ENCODE measurements at places on chromosomes 2 and 18.

DNA sequence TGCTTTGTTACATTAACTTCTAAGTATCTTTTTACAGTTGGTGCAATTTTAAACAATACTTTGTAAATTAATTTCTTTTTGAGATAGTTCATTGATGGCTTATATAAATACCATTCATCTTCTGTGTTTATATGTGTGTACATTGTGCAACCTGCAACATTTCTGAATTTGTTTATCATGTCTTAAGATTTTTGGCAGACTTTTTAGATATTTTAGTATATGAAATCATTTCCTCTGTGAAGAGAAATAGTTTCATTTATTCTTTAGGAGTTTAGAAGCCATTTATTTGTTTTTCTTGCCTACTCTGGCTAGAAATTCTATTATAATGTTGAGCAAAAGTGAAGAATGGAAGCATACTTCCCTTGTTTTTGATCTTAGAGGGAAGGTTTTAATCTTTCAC is 337.8 kb upstream of the DSEL start:
- DNase-seq: no peak

DNA sequence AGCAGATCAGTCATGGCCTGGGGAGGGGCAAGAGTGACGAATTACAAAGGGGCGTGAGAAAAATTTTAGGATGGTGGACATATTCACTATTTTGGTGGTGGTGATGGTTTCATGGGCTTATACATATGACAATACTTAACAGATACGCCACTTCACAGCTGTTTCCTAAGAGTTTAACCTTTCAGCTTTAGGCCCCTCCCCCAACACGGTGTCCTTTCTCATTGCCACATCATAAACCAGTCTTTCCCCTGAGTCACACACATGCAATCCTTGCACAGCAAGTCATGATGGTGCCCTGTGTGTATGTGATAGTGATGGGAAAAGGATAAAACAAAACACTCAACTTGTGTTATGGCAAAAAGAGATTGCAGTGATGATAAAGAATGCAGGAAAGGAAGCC is 47.6 kb upstream of the IL1R1 start:
- peak; percentile 55 for DNase-seq

GRCh38 chr2:215271446-215271845 is 40.4 kb upstream of the ATIC start:
- no peak for DNase-seq

DNA sequence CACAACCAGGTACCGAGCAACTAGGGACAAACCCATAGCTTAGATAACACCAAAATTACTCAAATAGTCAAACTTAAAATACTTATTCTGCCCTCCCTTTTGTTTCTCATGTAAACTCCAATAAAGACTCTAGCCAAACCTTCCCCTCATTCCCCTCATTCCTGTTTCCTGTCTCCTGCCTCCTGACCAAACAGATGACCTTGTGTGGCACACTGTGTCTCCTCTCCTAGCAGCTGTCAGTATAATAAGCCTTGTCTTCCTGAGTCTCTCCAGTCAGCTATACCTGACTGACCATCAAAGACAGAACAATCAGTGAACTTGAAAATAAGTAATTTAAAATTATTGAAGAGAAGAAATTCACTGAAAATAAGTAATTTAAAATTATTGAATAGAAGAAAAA is 14.3 kb downstream of the SULT1C4 start:
- DNase-seq: no peak

DNA sequence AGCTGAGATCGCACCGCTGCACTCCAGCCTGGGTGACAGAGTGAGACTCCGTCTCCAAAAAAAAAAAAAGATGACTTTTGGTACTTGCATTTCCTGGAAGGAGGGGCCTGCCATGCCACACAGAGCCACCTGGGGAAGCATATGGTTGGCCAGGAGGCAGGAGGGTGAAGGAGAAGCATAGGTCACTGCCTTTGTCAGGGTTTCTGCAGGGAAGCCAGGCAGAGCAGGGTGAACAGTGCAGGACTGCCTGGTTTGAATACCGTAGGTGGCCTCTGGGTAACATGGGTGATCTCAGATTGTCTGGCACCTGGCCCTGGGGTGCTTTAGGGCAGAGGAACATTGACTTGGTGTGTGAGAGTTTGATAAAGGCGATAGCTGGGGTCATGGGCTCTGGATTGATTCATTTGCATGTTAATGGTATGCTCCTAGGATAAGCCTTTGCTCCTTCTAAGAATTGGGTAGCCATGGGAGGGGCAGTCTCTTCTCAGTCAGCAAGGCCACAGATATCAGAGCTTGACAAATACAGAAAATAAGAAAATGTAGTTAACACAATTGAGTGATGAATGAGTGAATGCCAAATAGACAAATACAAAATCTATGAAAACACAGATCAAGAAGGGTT is 124.0 kb upstream of the SEC11C start:
- no peak for DNase-seq

DNA sequence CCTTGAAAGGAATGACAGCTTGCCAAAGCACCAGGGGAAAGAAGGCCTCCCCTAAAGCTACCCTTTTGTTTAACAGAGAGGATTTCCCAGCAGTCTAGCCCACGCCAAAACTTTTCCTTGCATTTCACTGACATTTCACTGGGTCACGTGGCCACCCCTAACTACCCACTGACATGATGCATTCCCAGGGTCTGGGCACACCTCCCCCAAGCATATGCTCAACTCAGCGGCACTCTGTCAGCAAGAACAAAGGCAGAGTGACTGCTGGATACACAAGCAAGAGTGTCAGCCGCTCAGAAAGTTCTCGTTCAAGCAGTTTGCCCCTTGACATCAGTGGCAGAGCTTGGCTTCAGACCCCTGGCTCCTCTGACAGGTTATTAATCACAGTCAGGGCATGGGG is 34.2 kb upstream of the MARCO start:
- no peak for DNase-seq

All from activated naive CD4-positive, alpha-beta T cell treated with anti-CD3 and anti-CD28 coated beads, Interleukin-2, amount 50 U/mL, for 16 hours (primary cell).